ENCODE measurements at places on chromosomes 4 and X.

DNA sequence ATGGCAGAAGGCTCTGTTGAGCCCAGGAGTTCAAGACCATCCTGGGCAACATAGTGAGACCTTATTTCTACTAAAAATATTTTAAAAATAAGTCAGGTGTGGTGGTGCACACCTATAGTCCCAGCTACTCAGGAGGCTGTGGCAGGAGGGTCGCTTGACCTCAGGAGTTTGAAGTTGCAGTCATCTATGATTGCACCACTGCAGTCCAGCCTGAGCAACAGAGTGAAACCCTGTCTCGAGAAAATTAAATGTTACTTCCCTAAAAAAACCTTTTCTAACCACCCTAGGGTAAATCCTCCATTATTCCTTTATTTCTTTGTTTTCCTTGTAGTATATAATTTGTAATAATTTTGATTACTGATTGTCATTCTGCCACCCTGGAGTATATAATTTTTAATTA is 7.9 kb downstream of the FAM200B start:
- DNase-seq = no peak

- DNase-seq = no peak
These were observed 116.1 kb downstream of the EVC2 start for GRCh38 chr4:5592272-5592671.

- no peak for DNase-seq
These were observed 564.6 kb upstream of the DIPK2B start for GRCh38 chrX:45765281-45765680.

GRCh38 chr4:105060628-105061027 is 86.0 kb upstream of the TET2 start:
- DNase-seq = no peak

DNA sequence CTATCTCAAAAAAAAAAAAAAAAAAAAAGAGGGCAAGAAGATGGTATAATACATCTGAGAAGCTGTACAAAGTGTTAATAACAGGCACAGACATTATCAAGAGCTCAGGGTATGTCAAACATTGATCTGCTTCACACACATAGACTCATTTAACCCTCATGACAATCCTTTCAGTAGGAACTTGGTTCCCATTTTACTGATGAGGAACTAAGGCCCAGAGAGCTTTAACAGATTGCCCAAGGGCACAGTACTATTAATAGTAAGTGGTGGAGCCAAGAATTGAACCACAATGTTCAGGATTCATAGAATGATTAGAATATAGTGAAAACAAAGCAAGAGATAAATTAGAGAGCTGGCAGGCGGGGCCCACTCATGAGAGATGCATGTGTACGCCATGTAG is 154.4 kb downstream of the EFHC2 start:
- DNase-seq = no peak

DNA sequence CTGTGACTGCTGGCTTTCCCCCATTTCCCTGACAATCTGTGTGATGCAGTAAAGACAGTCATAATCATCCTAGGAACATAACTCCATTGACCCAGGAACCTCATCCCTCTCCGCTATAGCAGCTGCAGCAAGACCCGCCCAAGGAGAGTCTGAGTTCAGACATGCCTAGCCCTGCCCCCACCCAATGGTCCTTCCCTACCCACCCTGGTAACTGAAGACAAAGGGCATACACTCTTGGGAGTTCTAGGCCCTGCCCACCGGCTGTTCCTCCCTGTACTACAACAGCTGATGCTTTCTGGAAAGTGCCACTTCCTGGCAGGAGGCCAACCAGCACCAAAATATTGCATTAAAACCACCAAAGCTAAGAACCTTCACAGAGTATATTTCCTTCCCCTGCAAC is 1035.6 kb downstream of the C4orf33 start:
- DNase-seq = no peak

DNA sequence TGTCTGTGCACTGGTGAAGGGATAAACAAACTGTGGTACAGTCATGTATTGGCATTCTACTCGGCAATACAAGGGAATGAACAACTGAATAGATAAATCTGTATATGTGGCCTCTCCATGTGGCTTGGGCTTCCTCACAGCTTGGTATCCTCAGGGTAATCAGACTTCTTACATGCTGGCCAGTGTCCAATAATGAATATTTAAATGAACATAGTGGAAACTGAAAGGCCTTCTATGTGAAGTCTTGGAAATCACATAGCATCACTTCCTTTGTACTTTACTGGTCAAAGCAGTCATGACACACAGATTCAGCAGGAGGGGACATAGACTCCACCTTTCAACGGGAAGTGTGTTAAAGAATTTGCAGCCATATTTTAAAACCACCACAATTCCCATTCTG is 33.4 kb upstream of the GPR101 start:
- no peak for DNase-seq

- no peak for DNase-seq
These were observed 32.8 kb downstream of the ELOVL6 start for GRCh38 chr4:110165382-110166286.

DNA sequence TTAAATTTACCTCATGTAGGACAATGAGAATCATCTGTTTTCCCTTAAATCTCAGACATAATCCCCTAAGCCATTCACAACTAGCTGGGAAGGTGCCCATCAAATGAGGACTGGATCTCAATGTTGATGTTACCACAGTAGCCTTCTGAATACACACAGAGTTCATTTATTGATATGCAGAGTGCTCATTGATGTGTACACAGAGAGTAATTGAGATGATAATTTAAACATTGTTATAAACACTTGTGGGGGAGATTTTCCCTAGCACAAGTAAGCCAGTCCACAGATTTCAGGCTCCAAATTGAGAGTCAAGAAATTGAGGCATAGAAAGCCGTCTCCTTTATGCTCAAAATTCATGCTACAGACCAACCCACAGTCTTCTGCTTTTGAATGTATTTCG is 273.4 kb upstream of the TRPC5 start:
- DNase-seq = no peak

DNA sequence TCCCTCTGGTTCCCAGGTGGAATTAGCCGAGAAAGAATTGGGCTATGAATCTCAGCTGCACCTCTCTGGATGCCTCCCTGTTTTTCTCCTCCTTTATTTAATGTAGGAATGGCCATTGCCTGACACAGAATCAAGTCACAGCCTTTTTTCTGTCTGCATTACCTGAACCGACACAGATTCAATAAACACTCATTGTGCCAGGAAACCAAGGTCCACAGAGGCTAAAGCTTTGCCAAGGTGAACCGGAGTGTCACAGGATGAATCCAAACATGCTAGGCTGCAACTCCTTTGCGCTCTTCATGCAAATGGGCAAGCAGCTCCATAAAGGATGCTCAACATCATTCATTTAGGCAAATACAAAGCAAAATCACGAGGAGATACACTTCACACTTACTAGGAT is 199.8 kb upstream of the AGTR2 start:
- no peak for DNase-seq

- DNase-seq = no peak
These were observed 298.8 kb downstream of the GBA3 start for GRCh38 chr4:22991576-22991975.

- no peak for DNase-seq
These were observed 5.2 kb downstream of the GABRA3 start for GRCh38 chrX:152445926-152446325.

GRCh38 chrX:126799059-126799458 is 20.5 kb upstream of the PRR32 start:
- no peak for DNase-seq

GRCh38 chrX:115134382-115134781 is 54.8 kb upstream of the RBMXL3 start:
- no peak for DNase-seq

DNA sequence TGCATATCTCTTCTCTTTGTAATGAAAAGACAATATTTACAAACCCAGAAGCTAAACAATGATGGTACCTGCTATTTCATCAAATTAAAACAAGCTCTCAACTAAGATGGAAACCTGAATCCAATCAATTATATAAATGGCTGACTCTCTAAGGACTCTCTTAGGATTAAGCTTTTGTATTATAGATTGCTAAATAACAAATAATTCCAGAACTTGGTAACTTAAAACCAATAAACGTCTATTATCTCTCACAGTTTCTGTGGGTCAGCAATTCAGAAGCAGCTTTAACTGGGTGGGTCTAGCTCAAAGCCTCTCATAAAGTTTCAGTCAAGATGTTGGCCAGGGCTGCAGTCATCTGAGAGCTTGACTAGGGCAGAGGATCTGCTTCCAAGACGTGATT is 12.4 kb downstream of the PHKA2 start:
- DNase-seq = no peak

- DNase-seq = no peak
These were observed 233.8 kb downstream of the IL15 start for GRCh38 chr4:141870152-141870551.

- DNase-seq = no peak
These were observed 520.5 kb downstream of the GBA3 start for GRCh38 chr4:23213198-23213597.

DNA sequence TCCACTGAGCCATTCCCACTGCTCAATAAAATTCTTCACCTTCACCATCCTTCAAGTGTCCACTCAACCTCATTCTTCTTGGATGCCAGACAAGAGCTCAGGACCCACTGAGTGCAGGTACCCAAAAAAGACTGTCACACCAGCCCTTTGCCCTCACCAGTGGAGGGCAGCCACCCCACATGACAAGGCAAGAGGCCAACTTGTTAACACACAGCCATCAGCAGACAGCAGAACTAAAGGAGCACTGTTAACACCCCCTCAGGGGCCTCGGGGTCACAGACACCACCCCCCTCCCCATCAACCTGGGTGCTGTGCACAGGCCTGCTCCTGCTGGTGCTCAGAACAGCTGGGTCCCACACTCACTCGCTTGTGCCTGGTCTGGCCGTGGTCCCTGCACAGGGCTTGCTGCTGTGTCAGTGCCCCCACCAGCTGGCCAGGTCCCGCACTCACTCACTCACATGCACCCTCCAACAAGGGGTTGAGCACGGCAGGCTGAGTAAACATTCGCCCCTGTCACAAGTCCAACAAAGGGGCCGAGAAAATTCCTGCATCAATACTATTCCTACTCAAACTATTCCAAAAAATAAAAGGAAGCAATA is 54.1 kb downstream of the ATRX start:
- no peak for DNase-seq

- DNase-seq = peak; percentile 87
These were observed 43.7 kb downstream of the OTOP1 start for GRCh38 chr4:4182835-4183568.

GRCh38 chrX:136666088-136666487 is 18.1 kb downstream of the CD40LG start:
- DNase-seq = no peak

- DNase-seq = no peak
These were observed 202.2 kb downstream of the RAPGEF2 start for GRCh38 chr4:159305129-159305528.

GRCh38 chrX:110252711-110253110 is 65.2 kb downstream of the AMMECR1 start:
- DNase-seq = no peak

GRCh38 chr4:109552237-109552636 is 7.8 kb upstream of the MCUB start:
- DNase-seq = no peak

DNA sequence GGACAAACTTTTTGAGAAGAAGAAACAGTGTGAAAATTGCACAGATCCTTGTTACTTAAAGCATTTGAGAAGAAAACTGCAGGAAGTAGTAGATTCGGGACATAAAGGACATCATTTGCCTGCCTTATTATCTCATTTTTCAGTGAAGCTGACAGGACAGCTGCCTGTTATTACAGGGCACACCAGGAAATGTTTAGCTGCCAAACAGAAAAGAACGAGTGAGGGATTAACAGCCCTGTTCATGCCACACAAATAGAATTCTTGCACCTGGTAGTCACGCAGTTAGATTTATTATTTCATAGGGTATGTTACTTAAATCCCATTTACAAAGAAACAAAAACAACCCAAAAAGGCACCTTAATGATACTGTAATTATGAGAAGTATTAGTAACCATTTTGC is 100.6 kb downstream of the CHIC2 start:
- DNase-seq = no peak

DNA sequence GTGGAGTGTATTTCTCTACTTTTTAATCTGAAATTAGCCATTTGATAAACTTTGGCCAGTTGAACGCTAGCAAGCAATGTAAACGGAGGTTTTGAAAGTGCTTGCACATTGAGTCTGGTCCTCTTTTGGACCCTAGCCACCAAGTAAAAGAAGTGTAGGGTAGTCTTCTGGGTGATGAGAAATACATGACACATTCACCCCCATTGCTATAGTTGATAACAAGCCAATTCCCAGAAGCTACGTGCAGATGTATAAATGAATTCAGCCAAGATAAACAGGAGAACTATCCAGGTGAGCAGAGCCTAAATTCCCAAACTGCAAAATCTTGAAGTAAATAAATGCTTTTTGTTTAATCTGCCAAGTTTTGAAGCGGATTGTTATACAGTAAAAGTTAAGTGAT is 965.4 kb upstream of the GRIA3 start:
- DNase-seq = no peak

- no peak for DNase-seq
These were observed 105.2 kb upstream of the FGF16 start for GRCh38 chrX:77342004-77342403.

DNA sequence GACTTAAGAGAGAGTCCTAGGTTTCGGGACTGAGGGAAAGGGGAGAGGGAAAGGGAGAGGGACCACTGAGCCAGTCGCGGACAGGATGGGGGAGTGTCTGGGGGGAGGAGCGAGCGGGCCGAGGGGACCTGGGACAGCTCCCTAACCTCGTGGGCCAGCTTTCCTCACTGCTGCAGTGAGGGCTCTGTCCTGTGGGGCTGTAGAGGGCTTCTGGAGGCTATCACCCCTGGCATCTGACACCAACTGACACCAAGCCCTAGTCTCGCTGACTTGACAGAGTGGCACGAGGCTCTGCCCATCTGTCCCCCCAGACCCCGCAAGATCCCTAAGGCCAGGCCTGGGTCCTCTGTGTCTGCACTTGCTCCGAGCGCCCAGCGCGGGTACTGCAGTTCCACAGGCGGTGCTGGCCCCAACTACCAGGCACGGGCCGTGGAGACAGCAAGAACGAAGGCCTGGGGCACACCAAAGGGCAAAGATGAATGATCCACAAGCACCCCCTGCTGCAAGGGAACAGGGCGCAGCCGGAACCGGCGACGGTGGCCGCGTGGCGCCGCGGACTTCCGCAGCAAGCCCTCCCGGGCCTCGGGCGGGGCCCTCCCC is 465 bp downstream of the HAUS7 start:
- peak; percentile 53 for DNase-seq

DNA sequence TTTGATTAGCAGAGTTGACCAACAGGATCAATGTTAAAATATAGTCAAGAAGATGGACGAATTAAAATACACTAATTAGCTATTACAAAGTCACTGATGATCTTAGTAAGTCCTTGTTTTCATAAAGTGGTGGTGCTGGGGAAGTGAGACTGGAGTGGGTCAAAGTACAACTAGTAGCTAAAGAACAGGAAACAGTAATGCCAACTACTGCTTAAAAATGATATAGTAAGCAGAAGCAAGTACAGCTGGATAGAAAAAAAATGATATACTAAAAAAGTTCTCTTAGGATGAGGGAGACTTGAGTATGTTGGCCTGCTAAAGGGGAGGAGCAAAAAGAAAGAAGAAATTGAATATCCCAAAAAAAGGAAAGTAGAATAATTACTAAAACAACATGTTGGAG is 580.8 kb upstream of the FTHL17 start:
- DNase-seq = no peak

GRCh38 chr4:147368948-147369347 is 111.9 kb upstream of the EDNRA start:
- DNase-seq = no peak

GRCh38 chr4:161823450-161823849 is 340.4 kb downstream of the FSTL5 start:
- no peak for DNase-seq

- peak; percentile 11 for DNase-seq
These were observed 78.4 kb upstream of the MAP3K15 start for GRCh38 chrX:19593690-19594089.

GRCh38 chr4:14743172-14743571 is 259.1 kb upstream of the CPEB2 start:
- no peak for DNase-seq

All from iPS-NIHi11 (cell line).